ENCODE measurements at places on chromosomes 5 and 9. TPM values are rescaled to one million over a fixed set of nuclear protein-coding genes. Genes with fewer than 3 reads are reported as not detected.

DNA sequence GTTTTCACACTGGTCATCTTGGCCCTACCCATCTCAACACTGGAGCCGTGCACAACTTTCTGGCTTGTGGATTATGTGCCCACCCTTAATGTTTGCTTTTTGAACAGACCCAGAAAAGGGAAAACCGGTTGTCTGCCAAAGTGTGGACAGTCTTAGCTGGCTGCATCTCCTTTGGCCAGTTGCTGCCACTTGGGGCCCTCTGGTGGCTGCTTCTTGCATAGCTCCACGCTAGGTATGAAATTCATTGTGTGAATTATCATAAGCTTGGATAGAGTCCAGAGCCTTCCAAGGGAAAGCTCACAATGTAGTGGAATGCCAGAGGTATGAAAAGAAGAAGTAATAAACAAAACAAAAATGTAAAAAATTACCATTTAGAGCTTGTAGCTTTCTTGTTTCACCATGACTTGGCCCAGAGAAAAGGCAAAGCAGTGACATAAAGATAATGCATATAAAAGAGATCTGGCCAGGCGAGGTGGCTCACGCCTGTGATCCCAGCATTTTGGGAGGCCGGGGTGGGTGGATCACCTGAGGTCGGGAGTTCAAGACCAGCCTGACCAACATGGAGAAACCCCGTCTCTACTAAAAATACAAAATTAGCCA, 12.5 kb upstream of the SLC36A3 start:
- peak; percentile 67 for DNase-seq

DNA sequence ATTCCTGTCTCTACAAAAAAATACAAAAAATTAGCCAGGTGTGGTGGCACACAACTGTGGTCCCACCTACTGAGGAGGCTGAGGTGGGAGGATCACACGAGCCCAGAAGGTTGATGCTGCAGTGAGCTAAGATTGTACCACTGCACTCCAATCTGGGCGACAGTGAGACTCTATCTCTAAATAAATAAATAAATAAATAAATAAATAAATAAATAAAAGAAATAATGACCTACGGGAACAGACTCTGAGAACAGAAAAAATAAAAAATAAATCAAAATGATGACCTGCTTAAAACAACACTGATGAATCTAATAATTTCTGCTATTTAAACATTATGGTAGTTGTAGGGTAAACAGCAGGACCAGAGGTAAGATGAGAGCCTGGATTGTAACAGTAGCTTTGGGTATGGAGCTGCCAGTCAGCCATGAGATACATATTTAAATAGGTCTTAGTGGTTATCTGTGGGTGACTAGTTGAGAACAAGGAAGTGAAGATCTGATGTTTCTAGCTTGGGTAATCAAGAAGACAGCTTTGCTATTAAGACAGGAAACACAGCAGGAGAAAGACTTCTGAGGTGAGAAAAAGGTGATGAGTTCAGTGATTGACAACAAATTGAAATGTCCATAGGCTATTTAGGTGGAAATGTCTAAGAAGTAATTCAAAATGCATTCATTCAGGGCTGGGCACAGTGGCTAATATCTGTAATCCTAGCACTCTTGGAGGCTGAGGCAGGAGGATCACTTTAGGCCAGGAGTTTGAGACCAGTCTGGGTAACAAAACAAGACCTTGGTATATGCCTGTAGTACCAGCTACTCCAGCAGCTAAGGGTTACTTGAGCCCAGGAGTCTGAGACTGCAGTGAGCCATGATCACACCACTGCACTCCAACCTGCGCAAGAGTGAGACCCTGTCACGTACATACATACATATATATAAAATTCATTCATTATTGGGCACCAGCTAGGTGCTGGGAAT, 11.0 kb downstream of the RNF145 start:
- no peak for DNase-seq

- no peak for DNase-seq
Measured at GRCh38 chr5:92678640-92679039, 902.4 kb downstream of the NR2F1-AS1 start.

C1QTNF2 gene
- total RNA-seq = not detected

RABEPK gene
- 24.1 TPM for total RNA-seq

DNA sequence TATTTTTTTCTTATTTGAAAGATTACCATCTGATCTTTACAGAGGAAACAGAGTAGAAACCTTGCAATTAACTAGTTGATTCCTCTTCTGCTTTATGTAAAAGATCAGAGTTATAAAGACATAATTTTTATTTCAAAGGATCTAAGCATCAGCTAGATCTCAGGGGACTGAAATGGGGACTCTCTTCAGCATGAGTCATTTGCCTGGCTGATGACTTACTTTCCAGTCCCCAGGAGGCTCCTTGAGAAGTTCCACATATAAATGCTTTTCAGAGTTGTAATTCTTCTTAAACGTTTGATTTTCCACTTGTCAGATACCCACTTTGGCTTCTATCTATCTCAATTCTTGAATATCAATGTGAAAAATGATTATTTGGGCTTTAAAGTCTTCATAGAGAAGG, 389.4 kb downstream of the RAB3C start:
- DNase-seq = no peak

TXNDC8 gene
- total RNA-seq = not detected

IGIP gene
- total RNA-seq = 2.6 TPM

DNA sequence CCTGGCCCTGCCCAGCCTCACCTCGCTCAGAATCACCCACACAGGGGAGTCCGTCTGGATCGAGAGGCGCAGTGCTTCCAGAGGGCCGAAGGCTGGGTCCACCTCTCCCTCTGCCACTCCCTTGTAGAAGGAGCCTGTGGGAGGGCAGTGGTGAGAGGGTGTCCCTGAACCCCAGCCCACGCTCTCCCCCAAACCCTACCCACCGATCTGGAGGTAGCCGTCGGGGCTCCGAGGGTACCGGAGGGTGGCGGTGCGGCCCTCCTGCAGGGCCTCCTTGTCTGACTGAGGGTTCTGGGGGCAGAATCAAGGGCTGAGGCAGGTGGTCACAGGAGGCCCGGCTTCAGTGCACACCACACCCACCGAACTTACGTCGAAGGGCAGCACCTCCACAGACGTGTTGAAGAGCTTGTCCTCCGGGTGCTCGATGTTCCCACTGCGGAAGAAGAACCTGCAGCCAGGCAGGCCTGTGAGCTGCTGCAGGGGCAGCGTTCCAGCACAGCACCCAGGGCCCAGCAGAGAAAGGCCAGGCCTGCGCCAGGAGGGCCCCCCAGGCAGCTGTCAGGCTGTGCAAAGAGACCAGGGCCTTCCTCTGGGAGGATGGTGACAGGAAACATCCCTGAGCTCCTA, 4.5 kb downstream of the LTC4S start:
- DNase-seq = no peak

SRA1 gene
- total RNA-seq = 61.4 TPM

CBY3 gene
- not detected for total RNA-seq

DNA sequence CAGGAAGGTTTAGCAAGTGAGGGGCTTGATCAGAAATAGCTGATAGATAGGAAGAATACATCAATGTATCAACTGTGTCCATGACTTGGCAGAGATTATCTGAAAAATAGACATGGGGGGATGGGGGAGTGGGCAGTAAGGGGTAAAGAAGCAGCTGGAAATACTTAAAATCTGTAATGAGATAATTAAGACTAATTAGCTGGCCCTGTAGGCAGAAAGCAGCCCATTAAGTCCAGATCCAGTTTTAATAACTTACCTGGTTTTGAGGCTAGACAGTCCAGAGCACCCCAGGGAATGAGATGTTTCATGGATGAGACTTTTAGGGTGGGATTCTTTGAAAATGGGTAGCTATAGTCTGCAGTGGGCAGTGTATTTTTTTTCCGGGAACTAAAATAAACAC, 116.9 kb upstream of the TLX3 start:
- no peak for DNase-seq

PTGER4 gene
- 154 TPM for total RNA-seq

- DNase-seq = no peak
Measured at GRCh38 chr5:169757016-169757415, 119.9 kb downstream of the DOCK2 start.

DNA sequence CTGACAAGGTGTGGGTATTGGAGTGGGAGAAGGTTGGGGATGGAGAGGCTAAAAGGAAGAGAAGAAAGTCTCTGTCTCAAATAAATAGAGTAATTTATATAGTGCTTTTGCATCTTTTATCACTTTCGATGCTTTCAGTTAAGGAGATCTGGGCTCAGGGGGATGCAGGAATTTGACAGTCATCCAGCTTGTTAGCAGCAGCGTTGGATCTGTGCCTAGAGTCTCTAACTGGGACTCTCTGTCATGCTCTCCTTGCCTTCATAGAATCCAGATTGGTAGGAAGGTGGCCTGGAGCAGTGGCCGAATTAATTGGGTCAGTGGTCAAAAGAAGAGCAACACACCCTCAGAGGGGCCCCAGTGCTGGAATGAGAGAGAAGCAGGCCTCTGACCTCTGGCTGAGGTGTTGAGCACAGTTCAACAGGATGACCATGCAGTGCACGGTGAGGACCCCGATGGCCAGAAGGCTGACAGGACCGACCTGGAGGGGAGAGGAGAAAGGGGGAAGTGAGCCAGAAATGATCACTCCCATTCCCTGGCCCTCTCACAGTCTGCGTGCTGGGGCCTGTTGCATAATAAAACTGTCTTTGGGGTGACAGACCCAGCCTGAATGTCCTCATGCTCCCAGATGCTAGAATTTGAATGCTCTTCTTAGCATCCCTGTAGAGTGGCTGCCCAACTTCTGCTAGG, 7.6 kb downstream of the SLC36A3 start:
- no peak for DNase-seq

COL15A1 gene
- 0.47 TPM for total RNA-seq

DNA sequence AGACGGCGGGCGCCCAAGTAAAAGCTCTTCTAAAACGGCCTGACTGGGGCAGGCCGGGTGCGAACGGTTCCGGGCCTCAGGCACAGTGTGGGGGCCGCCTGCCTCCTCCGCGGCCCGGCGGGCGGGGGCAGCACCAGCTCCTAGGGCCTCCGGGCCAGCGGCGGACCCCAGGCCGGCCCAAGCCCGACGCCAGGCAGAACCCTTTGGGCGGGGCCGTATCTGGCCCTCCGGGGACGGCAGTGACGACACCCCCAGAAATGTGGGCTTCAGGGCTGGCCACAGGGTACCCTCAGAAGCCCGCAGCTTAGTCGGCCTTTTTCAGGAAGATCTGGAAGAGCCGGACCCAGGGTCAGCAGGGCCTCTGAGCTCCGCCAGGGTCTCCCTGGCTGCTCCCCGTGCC, 4.0 kb downstream of the LTC4S start:
- no peak for DNase-seq

SH2D3C gene
- 29.1 TPM for total RNA-seq

RNF224 gene
- not detected for total RNA-seq

PCSK5 gene
- total RNA-seq = 1.7 TPM

GRCh38 chr5:172775326-172776234, 4.6 kb upstream of the DUSP1 start:
- peak; percentile 86 for DNase-seq

GRCh38 chr9:36100532-36100931, 36.0 kb upstream of the GLIPR2 start:
- DNase-seq = no peak

GRCh38 chr5:61332358-61332749, 296 bp downstream of the ZSWIM6 start:
- no peak for DNase-seq

DNA sequence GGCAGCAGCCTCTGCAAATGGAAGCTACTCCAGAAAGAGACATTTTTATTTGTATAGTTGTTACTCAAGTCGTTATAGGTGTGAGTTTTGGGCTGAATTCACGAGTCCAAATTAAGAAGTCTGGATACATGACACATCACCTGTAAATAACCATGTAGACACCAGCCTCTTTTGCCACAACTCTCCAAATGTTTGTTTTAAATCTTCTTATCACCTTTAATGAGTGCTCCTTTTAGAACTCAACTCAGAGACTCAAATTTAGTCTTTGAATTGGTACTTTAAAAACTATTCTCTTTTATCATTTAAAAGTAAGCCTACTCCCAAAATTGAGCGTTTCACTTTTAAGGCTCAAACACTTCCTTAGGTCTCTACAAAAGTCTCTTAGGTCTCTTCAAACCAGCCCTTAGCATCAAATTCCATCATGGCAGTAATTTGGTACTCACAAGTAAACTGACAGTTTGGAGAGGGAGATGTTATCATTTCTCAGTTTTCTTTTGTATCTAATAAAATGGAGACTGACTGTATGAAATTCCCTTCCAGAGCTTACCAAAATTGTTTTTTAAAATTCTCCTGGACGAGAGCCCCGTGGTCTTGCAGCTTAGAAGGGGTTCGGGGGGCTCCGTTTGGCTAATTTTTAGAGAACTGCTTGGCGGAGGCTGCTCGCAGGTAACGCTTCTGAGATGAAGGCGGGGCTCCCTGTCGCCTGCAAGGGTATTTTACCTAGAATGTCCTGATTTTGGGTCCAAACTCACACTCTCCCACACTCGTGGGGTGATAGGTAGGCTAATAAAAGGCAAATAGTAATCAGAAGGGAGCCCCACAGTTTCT, 194.6 kb downstream of the MEF2C start:
- DNase-seq = no peak

DNA sequence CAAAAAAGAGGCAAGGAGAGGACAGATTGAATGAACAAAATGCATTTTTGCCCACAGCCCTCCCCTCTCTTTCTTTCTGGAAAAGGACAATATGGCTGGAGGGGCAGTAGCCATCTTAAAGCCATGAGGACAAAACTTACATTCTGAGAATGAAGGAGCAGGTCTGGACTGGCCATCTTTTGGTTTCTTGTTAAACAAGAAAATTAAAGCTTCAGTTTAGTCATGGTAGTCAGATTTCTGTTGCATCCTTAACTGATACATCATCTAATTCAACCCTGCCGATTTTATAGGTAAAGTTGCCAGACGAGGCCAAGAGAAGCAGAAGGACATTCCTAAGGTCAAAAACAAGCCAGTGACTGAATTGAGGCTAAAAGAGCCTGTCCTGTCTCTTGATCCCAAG, 31.5 kb upstream of the INSYN2B start:
- no peak for DNase-seq

GRCh38 chr5:150116667-150117400, 30.5 kb upstream of the CSF1R start:
- no peak for DNase-seq

ANKRD18B gene
- not detected for total RNA-seq

GRCh38 chr5:141869040-141869439, 9.2 kb downstream of the PCDH1 start:
- peak; percentile 34 for DNase-seq

RFX3 gene
- total RNA-seq = 22.5 TPM
